Stomach (tissue), 19 donors: ENCODE measurements at places on chromosomes 5 and 9. TPM values are rescaled to one million over a fixed set of nuclear protein-coding genes. Genes with fewer than 3 reads are reported as not detected.

GRCh38 chr9:111913159-111913558, 16.5 kb downstream of the UGCG start:
- no peak for DNase-seq

GRCh38 chr5:148978370-148979082, 84.3 kb downstream of the SH3TC2 start:
- DNase-seq: no peak

AGXT2 gene
- total RNA-seq: not detected

FCHSD1 gene
- total RNA-seq: 16.3 TPM

DNA sequence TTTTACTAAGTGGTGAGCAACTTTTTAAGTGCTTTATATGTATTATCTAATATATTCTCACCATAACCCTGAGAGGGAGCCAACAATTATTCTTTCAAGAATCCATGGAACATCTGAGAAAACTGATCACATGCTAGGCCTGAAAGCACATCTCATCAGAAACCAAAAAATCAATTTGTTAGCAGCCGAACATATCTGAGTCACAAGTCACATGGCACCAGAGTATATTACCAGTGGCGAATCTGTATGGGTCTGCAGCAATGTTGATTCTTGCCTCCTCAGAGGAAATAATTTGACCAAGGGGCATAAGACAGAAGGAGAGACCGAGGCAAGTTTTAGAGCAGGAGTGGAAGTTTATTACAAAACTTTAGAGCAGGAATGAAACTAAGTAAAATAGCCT, 25.3 kb upstream of the SIL1 start:
- no peak for DNase-seq

- no peak for DNase-seq
Measured at GRCh38 chr9:102456562-102456961, 538.6 kb upstream of the CYLC2 start.

SHISAL2B gene
- not detected for total RNA-seq

GRCh38 chr9:26329974-26330373, 562.6 kb downstream of the CAAP1 start:
- no peak for DNase-seq

GRCh38 chr5:148125641-148126040, 42.7 kb upstream of the SPINK14 start:
- DNase-seq: no peak

GRCh38 chr9:79572608-79573411, 1.0 kb downstream of the TLE4 start:
- peak; percentile 51 for DNase-seq

- DNase-seq: no peak
Measured at GRCh38 chr9:123417289-123418051, 61.5 kb downstream of the CRB2 start.

DNA sequence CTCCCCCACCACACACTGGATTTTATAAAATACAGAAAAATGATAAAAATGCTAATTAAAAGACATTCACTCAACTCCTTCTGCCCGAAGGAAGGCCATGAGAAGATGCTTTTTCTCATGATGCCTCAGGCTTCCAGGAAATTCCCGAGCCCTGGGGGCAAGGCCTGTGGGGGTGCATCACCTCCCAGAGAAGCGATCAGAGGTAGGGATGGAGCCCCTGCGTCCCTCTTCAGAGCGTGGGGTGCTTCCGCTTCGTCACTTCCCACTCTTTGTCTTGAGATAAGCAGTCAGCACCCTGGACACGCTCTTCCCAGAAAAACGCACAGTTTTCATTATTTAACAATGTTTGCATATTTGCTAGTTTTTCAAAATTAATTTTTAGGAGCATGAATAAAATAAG, 33.3 kb upstream of the SH3PXD2B start:
- no peak for DNase-seq

NPR2 gene
- total RNA-seq: 18.1 TPM

PTGS1 gene
- total RNA-seq: 7.5 TPM

DNA sequence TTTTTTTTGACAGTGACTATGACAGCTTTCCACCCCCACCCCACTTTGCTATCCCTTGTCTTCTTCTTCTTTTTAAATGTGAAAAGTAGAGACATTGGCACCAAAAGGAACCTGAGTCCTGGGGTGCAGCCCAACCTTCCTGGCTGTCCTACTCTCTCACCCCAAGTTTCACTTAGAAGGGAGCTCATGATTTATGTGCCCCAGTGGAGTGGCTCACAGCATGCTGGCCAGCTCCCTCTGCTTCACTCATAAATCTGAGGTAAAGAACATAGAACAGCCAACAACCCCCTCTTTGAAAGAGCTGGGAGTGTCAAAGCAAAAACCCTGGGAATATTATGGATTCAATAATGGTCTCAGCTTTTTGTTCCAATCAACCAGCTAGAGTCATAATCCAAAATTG, 196.3 kb upstream of the DAPK1 start:
- DNase-seq: peak; percentile 41

NLN gene
- total RNA-seq: 13.2 TPM

DNA sequence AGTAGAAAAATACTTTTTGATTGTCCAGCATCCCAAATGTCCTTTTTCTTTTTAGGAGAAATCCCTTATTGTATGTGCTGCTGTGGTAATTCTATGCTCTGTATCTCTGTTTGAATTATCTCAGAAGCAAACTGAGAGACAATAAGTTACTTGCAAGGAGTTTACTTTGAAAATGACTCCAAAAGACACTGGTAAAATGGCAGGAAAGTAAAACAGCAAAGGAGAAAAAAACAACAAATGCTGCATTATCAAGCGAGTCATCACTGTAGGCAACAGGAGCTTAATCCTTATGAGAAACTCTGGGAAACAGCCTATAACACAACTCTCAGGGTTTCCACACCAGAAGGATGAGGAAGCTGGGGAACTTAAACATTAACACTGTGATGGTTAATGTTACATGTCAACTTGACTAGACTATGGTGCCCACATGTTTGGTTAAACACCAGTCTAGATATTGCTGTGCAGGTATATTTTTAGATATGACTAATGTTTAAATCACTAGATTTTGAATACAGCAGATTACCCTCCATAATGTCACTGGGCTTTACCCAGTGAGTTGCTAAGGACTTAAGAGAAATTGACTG, 92.6 kb upstream of the GAS1 start:
- DNase-seq: no peak

DNA sequence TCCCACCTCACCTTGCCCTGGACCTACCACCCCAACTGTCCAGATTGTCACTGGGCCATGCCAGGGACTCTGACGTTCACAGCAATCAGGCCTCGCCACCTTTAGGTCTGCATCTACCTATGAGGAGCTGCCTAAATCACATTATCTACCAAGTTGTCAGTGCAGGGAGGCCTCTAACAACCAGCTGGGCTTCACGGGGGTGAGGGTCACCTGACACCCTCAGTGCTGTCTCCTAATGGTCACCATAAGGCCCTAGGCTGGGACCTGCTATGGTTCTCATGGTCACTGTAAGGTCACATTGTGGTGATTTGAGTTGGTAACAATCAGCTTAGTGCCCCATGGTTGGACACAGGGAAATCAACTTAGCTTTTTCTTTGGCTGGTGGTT, 119.2 kb upstream of the CXCL14 start:
- DNase-seq: no peak

DNA sequence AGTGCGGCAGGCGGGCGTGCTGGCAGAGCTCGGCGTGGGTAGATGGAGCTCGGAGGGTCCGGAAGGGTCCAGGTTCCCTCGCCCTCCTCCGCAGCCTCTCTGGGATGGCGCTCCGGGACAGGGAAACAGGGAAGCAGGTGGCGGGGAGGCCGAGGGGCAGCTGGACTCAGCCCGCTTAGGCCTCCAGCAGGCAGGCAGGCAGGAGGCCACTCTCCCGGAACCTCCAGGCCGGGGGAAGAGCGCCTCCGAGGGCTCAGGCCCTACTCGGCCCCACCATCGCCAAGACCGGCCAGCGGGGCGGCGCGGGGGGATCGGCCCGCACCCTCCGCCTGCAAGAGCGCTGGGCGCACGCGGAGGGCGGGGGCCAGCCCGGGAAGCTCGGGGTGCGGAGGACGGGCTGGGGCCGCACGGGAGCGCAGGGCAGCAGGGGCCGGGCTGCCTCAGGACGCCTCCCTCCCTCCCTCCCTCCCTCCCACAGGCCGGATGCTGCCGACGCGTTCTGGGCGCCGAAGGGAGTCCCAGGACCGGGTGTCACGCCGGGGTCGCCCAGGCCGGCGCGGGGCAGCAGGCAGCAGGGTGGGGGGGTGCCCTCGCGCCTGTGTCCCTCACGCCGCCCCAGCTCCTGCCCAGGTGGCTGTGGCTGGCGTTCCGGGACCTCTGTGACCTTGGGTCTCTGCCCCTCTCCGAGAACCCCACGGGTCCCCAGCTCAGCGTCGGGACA, 977 bp downstream of the MGAT4B start:
- peak; percentile 86 for DNase-seq

- DNase-seq: no peak
Measured at GRCh38 chr5:96315431-96315830, 117.6 kb downstream of the PCSK1 start.

- no peak for DNase-seq
Measured at GRCh38 chr9:13962006-13962405, 351.9 kb downstream of the NFIB start.

GRCh38 chr5:54651482-54652076, 134.0 kb downstream of the SNX18 start:
- peak; percentile 70 for DNase-seq

OBP2B gene
- total RNA-seq: not detected
